ENCODE measurements at places on chromosomes 12 and 14.
A peak's percentile ranks its signal among the peaks of the same experiment; 100 is the strongest.

- no peak for DNase-seq
These were observed 15.1 kb upstream of the TEX22 start for GRCh38 chr14:105383083-105383730.

GRCh38 chr12:650983-651382, 12.3 kb downstream of the NINJ2 start:
- no peak for DNase-seq

- DNase-seq: no peak
These were observed 6.0 kb upstream of the FBXO34 start for GRCh38 chr14:55265197-55265596.

GRCh38 chr14:104864267-104865080, 594 bp upstream of the CEP170B start:
- no peak for DNase-seq

GRCh38 chr12:15627995-15628945, 160.9 kb downstream of the EPS8 start:
- DNase-seq: no peak

- no peak for DNase-seq
These were observed 15.5 kb upstream of the TCTN2 start for GRCh38 chr12:123655420-123655819.

- no peak for DNase-seq
These were observed 45.8 kb downstream of the SINHCAF start for GRCh38 chr12:31280183-31280582.

DNA sequence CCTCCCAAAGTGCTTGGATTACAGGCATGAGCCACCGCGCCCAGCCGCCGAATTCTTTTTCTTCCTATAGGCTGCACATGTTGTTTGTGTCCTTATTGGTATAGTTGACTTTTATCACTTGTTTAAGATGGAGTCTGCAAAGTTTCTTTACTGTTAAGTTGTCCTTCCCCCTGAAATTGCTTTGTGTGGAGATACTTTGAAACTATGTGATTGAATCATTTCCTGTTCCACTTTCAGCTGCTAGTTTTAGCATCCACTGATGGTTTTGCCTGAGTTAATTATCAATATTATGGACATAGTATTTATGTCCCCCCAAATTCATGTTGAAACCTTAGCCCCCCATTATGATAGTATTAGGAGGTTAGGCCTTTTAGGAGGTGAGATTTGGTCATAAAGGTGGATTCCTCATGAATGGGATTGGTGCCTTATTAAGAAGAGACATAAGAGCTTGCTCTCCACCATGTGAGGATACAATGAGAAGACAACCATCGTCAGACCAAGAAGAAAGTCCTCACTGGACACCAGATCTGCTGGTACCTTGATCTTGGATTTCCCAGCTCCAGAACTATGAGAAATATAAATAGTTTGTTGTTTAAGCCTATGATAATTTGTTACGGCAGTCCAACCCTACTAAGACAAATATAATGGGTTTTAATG, 34.9 kb downstream of the PPHLN1 start:
- DNase-seq: no peak

GRCh38 chr12:91630083-91630482, 447.5 kb upstream of the DCN start:
- no peak for DNase-seq

DNA sequence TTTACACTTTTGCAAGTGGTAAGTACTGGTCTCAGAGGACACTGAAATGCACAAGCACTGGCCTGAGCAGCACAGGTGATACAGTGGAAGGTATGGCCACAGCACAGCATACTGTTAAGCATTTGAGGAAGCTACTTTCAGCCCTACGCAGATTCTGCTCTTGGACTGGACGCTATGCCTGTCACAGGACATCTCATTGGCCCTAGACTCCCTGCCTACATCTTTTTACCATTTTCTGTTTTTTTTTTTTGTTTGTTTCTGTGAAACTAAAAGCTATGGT, 144.2 kb upstream of the ABCD2 start:
- DNase-seq: no peak

DNA sequence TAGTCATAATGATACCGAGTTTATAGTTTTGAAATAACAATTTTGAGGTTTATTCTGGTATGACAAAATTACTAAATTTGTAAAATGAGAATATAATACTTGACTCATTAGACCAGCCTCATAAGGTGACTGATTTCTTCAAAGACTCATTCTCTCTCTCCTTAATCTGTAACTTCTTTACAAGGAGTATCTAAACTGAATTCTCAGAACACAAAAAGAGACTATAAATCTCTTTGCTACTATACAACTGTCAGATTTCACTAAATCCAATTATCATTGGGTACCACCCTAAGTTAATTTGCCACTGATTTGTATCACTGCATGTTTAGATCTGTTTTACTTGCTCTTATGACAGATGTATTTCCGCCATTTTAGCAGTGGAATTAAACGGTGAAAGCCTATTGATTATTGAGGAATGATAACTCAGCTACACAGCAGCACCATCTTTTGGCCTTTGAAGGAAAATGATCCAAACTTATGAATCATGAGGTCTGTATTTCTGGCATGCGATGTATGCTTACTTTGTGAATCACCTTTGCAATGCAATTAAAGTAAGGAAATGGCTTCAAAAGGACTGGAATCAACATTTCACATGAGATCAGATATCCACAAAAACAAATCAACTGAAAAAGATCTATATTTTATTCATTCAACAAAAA, 161.2 kb downstream of the RERGL start:
- DNase-seq: peak; percentile 44

- no peak for DNase-seq
These were observed 84.4 kb downstream of the TMEM132D start for GRCh38 chr12:129819391-129819790.

Data from SJSA1 (cell line).